DMS53 (cell line): ENCODE measurements at places on chromosomes 2 and 18.

DNA sequence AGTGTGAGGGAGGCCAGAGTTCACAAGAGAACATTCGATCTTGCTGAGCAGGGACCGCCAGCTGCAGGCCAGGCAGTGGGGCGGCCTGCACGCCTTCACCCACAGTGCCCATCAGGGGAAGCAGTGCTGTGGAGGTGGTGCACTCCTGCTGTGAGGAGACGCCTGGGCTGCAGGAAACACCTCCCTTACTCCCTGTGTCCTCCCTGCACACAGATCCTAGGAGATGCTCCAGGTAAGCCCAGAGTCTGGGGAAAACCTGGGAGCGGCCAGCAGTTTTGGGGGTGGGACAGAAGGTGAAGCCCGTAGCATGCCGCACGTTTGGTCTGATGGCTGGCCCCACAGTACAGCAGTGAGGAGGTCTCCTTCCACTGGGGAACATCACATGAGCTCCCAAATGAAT is 180.8 kb upstream of the RAB6C start:
- DNase-seq, result no peak

GRCh38 chr2:235940330-235940729 is 227.9 kb downstream of the GBX2 start:
- DNase-seq, result no peak

DNA sequence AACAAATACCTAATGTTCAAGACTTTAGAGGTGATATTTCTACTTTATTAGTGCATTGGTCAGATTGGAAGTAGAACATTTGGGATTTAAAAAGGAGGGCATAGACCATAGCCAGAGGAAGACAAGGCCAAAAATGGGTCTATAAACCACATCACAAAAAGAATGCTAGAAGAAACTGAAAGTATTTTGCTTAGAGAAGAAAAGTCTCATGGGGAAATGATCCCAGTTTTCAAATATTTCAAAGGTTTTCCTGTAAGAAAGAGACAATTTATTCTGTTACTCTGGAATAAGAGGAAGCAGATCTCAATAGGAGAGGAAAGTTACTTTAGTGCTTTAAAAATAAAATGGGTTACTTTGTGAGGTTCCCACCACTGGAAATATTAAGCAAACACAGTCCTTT is 341.4 kb downstream of the TNS1 start:
- no peak for DNase-seq

DNA sequence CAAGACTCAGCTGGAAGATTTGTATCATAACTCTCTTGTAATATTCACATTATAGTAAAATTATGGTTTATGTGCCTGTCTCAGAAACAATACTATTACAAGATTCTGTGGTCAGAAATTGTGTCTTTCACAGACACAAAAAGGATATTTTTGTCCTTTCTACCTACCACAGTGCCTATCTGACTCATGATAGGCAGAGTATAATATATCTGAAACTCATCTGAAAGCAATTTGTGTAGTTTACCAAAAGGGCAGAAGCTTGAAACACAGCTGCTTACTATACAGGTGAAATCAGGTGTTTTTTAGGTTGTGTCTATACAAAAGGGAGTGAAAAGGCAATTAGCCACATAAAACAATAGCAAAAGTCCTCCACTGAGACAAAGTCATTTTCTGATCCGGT is 10.9 kb downstream of the TMEM200C start:
- DNase-seq, result no peak

- DNase-seq, result no peak
These were observed 49.3 kb downstream of the USP34 start for GRCh38 chr2:61421611-61422010.

- no peak for DNase-seq
These were observed 411.7 kb upstream of the MYT1L start for GRCh38 chr2:2742726-2743125.

DNA sequence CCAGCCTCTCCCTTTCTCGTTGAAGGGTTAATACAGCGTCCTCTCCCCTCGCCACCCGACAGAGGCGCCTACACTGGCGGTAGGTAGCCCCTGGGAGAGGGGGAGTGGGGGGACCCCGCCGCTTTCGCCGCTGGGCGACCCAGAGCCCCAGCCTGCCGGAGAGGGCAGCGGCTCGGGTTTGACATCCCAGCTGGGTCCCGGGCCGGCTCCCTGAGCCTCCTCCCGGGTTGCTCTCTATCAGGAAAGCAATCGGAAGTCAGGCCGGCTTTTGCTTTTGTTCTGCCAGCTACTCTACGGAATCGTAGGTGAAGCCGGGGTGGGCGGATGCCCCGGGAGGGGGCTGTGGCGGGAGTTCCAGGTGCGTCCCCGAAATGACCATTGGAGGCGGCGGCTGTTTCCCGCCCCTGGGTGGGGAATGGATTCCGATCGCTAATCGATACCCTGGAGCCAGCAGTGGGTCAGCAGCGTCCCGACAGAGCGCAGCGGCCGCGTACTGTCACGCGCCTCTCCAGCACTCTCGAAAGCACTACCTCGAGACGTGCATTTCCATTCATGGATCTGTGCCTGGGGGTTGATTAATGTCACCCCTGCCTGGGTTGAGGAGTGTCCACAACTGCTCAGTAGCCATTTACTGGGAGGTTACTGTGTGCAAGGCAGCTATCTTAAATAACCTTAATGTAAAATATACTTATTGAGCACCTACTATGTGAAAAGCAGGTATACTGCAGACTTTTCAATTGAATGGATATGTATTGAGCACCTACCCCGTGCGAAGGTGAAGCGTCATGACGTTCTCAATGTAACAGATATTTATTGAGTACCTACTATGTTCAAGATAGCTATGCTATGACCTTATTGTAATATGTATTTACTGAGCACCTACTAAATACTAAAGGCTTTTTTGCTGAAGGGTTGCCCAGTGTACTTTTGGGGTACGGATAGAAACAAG is 1.1 kb downstream of the MAPK4 start:
- DNase-seq, result peak; percentile 78

GRCh38 chr2:98764499-98764898 is 33.6 kb upstream of the MGAT4A start:
- no peak for DNase-seq
